Caudate nucleus (tissue), 63 donors: ENCODE measurements at places on chromosomes 16 and 17.

GRCh38 chr16:3865241-3865640 lies 15.3 kb downstream of the CREBBP start:
- DNase-seq: no peak

DNA sequence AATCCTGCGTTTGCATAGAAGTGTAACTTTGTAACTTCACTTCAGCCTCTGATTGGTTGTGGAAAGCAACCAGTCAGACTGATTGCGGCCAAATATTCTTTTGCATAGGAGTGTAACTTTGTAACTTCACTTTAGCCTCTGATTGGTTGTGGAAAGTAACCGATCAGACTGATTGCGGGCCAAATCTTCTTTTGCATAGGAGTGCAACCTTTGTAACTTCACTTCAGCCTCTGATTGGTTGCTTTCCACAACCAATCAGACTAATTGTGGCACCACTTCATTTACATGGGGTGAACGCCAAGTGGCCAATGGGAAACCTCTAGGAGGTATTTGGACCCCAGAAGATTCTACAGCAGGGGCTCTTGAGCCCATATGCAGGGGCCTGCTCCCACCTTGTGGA lies 1.8 kb upstream of the TMEM98 start:
- no peak for DNase-seq

DNA sequence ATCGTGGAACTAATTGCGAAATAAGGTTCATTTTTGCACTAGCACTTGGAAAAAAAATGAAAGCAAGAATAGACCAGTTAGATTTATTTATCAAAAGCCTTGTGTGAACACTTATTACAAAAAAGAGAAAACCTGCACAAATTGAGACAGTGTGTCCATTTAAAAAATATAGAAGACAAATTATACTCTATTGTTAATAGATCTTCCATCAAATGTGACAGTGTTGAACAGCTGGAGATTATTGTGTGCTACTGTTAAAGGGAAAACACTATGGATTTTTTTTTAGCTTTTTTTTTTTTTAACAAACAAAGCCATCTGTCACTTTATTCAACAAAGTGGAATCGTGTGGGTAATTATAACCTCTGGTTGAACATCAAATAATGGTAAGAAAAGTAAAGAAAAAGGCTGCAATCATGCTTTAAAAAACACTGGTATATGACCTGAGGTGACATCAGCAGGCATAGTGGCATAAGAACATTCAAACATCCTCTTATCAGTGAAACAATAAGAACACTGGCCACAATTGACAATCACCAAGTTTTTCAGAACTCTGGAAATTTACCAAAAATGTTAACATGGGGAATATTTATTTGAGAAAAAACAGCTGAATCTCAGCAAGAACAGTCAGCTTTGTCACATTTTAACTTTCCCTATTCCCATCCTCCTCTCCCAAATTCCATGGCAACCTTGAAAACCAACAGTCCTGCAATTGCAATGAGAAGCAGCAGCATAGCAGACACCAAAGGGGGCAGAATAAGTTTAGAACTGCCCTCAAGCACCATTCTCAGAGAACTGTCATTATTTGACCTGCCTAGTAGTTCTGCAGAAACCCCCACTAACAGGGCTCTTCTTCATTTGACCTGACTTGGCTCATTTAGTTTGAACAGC lies 442.3 kb upstream of the MON1B start:
- DNase-seq: no peak

DNA sequence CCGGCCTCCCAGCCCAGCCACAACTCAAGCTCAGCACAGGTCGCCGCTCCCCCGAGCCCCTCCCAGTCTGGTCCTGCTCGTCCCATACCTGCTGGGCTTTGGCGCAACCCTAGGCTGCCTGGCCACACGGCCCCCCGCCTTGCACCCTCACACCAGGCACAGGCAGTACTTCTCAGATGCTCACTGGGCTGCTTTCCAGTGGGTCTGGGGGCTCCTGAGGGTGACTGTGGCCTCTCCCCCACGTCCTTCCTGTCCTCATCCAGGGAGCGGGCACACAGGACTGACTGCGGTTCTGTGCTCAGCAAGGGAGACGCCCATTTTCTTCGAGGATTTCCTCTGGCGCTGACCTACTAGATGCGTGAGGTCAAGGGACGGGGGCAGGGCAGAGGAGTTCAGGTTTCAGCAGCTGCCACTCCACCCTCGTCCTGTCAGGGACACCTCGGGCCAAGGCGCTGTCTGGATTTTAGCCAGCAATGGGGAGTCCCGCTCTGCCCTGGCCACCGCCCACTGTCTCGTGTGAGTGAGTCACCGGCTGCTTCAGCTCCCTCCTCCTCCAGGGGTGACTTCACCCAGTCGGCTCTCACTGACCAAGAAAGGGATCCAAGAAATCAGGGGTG lies 115.8 kb downstream of the NPIPB11 start:
- DNase-seq: no peak

DNA sequence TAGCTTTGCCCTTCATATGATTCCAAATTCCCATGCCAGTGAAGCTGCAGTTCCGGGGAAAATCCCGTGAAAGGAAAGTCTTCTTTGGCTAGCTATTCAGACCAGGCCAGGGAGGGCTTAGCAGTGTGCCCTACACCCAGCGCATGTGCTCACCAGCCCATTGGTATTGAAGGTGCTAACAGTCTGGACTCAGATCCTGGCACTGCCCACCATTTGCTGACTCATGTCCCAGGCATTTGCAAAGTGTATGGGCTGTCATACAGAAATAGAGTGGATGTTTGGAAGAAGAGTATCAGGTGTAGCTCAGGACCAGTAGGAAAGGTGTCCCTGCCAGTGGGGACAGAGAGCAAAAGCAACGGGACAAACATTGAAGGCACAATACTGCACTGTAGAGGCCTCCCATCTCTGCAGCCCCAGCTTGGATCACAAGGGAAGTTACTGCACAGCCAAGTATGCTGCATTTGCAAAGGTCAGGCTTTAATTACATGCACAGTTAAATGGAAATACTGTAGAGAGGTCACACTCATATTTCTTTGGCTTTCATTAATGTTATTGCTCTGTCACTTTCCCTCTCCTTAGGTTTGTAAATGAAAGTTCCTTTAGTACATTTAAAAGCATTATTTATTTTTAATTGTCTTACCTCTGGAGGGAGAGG lies 220.0 kb downstream of the IRX3 start:
- no peak for DNase-seq

GRCh38 chr16:8047736-8048135 lies 542.6 kb downstream of the TMEM114 start:
- no peak for DNase-seq

GRCh38 chr16:19879241-19879792 lies 5.3 kb downstream of the GPRC5B start:
- DNase-seq: peak; percentile 45

- no peak for DNase-seq
These were observed 32.4 kb downstream of the MXRA7 start for GRCh38 chr17:76678330-76678729.

DNA sequence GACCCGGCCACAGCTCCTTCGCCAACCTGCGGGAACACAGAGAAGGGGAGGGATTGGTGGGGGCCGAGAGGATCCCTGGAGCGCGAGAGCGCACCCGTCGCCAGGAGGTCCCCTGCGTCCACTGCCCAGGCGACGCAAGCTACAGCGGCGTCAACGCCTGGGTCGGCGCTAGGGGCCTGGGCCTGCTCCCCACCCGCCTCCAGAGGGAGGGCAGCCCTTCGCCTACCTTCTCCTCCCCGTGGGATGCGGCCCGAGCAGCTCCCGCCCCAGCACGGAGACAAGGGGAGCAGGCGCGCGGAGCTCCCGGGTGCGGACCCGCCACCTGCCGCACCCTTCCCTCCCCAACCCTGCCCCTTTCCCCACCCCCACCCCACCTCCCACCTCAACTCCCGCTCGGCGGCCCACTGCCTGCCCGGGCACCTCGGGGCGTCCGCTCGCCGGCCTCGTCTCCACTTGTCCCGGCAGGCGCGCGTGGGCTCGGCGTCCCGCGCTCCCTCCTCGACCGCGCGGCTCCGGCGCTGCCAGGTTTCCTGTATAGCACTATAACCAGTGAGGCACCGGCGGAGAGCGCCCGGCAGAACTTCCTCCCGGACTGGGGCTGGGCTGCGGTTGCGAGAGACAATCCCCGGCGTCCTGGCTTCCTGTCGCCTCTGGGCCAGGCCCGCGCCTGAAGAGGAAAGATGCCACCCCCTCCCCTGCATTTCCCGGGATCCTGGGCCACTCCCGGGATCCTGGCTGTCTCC lies 119.1 kb upstream of the SMURF2 start:
- no peak for DNase-seq
